ENCODE measurements at places on chromosomes 1 and 21. TPM values are rescaled to one million over a fixed set of nuclear protein-coding genes. Genes with fewer than 3 reads are reported as not detected.
A peak's percentile ranks its signal among the peaks of the same experiment; 100 is the strongest.

SPRR1B gene
- not detected for total RNA-seq

DNA sequence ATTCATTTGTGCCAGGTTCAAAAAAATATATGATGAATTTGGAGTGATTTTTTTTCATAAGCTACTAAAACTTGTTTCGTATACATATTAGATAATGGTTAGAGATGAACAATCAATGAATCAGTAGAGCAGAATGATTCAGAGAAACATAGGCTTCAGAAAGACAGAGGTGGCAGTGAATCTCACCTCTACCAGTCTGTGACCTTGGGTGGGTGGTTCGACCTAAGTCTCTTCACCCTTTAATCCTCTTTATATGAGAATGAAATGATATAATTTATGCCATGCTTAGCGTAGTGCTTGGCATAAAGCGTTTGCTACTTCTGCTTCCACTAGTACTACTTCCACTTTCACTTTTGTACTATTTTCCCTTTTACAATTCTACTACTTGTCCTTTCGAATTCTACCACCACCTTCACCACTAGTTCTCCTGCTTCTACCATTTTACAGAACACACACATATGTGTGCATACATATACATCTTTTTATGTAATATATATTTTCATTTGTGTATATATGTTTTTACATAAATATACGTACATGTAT is 45.1 kb downstream of the FYB2 start:
- DNase-seq = no peak

DNA sequence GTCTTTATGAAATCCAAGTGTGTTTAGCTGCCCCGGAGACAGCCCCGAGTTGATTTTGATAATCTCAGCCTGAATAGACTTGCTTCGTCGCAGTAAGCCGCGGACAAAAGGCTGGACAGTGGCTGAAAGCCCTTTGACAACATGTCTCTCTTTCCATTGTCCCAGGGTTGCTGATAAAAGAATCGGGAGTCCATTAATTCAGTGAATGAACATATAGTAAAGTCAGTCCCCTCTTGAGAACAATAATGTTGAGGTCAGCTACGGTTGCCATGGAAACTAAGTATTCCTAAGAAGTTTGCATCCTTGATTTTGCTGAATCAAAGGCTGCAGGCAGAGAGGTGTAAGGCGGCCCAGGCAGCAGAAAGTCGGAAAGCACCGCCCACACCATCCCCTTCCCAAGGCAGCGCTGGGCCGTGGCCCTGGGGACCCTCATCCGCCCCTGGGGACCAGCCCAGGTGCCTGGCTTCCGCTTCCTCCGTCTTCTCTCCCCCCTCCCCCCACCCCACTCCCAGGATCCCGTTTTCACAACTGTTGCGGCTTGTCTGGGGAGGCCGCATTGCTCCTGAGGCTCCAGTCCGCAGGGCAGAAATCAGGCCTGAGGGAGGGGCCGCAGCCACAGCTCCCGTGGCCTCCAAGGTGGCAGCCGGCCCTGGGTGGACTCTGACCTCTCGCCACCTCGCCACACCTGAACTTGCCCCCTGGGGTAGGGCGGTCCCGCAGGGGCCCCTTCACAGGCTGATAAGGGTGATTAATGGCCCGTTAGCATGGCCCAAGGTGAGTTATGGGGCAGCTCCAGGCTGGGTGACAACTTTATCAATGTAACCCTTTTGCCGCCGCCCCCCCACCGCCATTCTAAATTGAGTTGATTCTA is 180.9 kb downstream of the PRDM16 start:
- DNase-seq = no peak

TFF3 gene
- total RNA-seq = 1.00 TPM

GRCh38 chr1:41345434-41346075 is 15.7 kb upstream of the FOXO6 start:
- no peak for DNase-seq

DNA sequence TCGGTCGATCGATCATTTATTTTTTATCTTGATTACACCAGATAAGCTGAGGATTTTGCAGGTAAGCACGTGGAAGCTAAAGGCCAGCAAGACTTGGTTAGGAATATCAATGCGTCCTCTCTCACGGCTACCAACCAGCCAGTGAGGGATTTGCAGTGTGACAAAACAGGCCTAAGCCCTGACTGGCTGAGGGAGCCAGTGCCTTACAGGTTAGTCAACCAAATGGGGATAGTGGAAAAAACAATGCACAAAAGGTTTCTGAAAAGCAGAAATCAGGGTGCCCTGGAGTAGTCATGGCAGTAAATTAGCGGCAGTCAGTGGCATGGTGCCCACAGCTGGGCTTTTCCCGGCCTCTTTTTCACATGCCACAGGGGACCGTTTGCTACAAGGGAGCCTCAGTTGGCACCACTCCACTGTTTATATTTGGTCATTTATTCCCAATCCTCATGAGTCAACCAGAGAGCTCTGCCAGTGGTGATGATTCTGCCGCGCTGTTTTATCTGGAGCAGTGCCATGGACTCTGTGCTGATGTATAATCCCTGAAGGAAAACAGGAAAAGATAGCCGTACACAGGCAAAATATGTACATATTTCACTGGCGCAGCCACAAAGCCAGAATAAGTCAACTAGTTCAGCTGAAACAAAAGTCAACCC is 167.6 kb downstream of the RHOU start:
- peak; percentile 79 for DNase-seq

DNA sequence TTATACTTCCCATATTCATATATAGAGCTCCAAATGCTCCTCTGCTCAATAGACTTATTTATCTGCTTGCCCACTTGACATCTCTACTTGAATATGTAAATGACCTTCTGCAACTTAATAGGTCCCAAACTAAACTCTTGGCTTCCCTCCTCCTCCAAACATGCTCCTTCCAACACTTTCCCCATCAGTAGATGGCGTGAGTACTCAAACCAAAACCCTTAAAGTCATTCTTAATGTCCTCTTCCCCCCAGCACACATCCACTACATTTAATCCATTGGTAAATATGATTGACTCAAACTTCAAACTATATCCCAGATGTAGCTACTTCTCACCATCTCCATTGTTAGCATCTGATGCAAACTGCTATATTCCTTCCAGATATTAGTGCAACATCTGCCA is 48.5 kb upstream of the PBX1 start:
- DNase-seq = no peak

- peak; percentile 70 for DNase-seq
These were observed at the start of gene RORC for GRCh38 chr1:151831605-151832004. RORC (minus strand) TSS chr1:151831802; CDS start chr1:151831764, 38 bp downstream.

Data from Right ventricle myocardium superior (tissue), 1 donor.